Fibroblast of mammary gland (primary cell): ENCODE measurements at places on chromosomes 1 and 21.

DNA sequence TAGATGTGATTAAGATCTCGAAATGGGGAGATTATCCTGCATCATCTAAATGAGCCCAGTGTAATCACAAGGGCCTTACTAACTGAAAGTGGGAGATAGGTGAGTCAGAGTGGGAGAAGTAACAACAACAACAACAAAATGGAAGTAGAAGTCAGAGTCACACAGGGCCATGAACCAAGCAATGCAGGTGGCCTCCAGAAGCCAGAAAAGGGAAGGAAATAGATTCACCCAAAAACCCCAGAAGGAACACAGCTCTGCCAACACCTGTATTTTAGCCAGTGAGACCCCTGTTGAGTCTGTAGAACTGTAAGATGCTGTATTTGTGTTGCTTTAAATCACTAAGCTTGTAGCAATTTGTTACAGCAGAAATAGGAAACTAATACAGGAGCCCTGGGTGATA lies 4.1 kb downstream of the TAGLN2 start:
- DNase-seq, result peak; percentile 49

- peak; percentile 37 for DNase-seq
These were observed 160.3 kb downstream of the PTPRU start for GRCh38 chr1:29396438-29397255.

DNA sequence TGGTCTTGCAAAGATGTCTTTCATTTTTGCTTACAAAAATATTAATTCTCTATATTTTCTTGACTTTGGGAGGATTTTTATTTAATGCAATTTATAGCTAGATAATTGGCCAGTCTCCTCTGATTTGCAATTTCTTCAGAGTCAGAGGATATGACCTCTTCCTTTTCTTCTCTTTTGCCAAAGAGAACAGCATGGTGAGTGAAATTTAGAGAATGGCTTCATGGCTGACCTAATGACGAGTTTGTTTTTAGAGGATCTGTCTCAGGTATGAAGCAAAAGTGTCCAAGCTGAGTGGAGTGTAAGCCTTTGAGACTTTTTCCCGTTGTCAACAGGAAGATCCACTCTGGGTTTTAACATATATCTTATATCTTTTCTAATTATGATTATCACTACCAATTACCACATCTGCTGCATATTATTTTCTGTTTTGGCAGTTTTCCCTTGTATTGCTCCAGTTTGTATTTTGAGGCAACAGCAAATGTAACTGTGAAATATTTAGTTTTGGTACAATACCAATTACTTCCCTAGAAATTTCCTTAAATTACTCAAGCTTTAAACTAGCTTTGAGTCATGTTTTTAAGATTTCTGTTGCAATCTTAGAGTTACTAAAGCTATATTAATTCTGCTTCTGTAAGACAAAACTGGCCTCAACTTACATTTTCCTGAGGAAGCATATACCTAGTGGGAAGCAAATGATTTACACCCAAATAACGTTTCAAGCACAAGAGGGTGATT lies 332.8 kb upstream of the ZRANB2 start:
- DNase-seq, result peak; percentile 51

DNA sequence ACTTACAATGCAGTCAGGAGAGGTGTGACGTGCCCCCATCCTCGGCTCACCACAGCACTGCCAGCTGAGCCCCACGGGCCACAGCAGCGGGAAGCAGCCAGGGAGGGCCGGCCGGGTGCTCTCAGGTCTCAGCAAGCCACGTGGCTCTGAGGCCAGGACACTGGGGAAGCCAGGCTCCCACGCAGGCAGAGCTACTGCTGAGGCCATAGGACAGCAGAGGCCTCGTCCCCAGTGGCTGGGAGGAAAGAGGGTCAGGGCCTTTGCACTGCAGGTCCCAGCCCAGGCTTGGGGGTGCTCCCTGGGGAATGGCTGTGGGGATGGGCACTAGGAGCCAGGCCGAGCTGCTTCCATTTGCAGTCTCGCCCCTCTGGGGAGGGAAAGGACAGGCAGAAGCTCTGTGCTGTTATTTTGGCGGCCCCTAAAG lies 5.8 kb downstream of the LRRC47 start:
- DNase-seq, result no peak

GRCh38 chr1:1208713-1209433 lies 2.5 kb upstream of the TNFRSF18 start:
- peak; percentile 66 for DNase-seq

DNA sequence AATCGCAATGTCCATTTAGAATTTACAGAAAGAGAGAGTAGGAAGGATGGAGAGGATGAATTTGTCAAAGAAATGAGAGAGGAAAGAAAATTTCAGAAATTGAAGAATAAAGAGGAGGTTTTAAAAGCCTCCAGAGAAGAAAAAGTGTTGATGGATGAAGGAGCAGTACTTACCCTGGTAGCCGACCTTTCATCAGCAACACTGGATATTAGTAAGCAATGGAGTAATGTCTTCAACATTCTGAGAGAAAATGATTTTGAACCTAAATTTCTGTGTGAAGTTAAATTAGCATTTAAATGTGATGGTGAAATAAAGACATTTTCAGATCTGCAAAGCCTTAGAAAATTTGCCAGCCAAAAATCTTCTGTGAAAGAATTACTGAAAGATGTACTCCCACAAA lies 12.5 kb downstream of the L1TD1 start:
- DNase-seq, result no peak

- DNase-seq, result no peak
These were observed 74.4 kb downstream of the SPAG17 start for GRCh38 chr1:118110580-118110979.

DNA sequence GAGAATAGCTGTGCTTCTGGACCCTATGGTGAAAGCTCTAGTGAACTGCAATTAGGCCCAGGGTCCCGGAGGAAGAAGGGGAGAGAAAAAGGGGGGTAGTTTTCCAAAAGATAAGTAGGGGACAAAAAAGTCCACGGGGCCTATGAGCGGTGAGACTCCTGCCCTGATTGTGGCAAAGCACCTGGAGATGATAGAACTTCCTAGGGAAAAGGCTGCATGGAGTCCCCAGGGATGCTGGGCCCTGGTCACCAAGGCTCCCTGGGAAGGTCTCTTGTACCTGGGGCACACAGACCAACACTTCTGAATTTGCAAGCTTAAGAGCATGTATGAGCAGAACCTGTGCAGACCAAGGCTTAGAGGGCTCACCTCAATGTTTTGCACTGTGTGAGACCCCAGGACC lies 5.4 kb upstream of the SHISA4 start:
- no peak for DNase-seq

GRCh38 chr1:30195424-30196134 lies 527.8 kb downstream of the MATN1 start:
- DNase-seq, result no peak

DNA sequence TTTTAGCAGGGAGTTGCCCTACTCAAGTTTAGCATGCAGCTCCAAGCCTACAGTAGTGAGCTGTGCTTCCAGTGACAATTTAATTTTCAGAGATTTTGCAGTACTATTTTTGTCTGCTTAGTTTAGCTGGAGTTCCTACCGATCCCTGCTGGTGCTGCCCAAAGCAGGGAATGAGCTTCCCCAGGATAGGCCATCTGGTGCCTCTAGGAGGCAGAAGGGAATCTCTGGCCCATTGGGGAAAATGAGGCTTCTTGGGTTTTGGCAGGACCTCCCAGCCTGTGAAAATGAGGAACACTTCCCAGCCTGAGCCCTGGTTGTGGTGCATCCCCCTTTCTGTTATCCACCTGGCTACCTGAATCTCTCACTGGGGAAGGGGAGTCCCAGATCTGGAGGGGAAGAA lies 149.2 kb downstream of the RASAL2 start:
- DNase-seq, result no peak

GRCh38 chr1:216785737-216786136 lies 62.5 kb upstream of the ESRRG start:
- no peak for DNase-seq

- DNase-seq, result no peak
These were observed 29.0 kb downstream of the PPFIA4 start for GRCh38 chr1:203055161-203055799.

DNA sequence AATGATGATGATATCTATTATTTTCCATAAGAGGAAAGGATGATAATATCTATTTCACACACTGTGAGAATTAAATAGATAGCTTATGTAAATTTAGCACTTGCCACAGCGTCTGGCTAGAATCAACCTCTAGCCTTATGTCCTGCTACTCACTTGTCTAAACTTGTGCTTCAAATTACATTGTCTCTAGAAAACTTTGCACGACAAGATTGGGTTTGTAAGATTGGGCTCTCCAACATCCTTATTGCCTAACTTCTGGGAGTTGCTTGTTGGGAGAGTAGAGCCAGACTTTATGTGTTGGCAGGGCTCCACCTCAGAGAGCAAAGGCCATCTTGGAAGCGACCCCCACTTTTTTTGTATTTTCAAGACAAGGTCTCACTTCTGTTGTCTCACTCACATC lies 50.0 kb upstream of the POGK start:
- DNase-seq, result no peak

GRCh38 chr1:118931876-118932275 lies 56.3 kb downstream of the TBX15 start:
- DNase-seq, result no peak

DNA sequence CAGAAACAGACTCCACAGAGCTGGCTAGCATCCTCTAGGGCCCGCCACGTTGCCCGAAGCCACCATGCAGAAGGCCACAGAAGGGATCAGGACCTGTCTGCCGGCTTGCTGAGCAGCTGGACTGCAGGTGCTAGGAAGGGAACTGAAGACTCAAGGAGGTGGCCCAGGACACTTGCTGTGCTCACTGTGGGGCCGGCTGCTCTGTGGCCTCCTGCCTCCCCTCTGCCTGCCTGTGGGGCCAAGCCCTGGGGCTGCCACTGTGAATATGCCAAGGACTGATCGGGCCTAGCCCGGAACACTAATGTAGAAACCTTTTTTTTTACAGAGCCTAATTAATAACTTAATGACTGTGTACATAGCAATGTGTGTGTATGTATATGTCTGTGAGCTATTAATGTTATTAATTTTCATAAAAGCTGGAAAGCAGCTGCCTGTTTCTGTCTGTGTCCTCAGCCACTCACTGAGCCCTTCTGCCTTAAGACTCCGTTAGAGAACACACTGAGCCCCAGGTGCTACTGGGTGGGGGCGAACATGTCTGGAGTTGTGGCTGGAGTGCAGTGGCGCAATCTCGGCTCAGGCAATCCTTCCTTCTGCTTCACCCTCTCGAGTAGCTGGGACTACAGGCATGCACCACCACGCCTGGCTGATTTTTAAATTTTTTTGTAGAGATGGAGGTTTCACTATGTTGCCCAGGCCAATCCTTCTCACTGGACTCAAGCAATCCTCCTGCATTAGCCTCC lies 14.8 kb downstream of the MFSD2A start:
- no peak for DNase-seq
